Naive thymus-derived CD4-positive, alpha-beta T cell (primary cell): ENCODE measurements at places on chromosomes 4 and X. TPM values are rescaled to one million over a fixed set of nuclear protein-coding genes. Genes with fewer than 3 reads are reported as not detected.

The P2RY10 gene
- polyA plus RNA-seq, result 51.3 TPM

The PGM2 gene
- polyA plus RNA-seq, result 20.7 TPM

The ADH1A gene
- not detected for polyA plus RNA-seq

DNA sequence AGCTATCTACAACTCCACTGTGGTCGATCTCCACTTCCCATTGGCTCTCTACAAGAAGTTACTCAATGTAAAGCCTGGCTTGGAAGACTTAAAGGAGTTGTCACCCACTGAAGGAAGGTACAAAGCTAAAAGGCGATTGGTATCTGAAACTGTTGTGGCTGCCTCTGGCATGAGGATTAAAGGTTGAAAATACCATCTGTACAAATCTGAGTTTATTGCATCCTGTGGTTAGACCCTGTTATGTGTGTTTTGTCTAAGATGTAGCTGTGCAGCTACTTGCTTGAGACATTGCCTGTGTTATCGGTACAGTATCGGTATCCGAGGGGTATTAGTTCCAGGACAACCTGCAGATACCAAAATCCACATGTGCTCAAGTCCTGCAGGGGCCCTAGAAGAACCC is 16.4 kb downstream of the NAP1L5 start:
- peaks cover 17% of the 10 kb centered on the region for H3K36me3 ChIP-seq
- H3K27me3 ChIP-seq, result no peaks in the 10 kb centered on the region
- no peak overlapping the region for H3K27ac ChIP-seq
- no peaks in the 10 kb centered on the region for H3K4me1 ChIP-seq

GRCh38 chr4:29051381-29051965 is 1668.7 kb upstream of the PCDH7 start:
- DNase-seq, result no peak
- no peak overlapping the region for H3K27ac ChIP-seq
- no peak overlapping the region for H3K4me3 ChIP-seq
- H3K27me3 ChIP-seq, result no peaks in the 10 kb centered on the region
- H3K36me3 ChIP-seq, result no peaks in the 10 kb centered on the region

GRCh38 chr4:84151574-84151973 is 347.5 kb downstream of the NKX6-1 start:
- no peaks in the 10 kb centered on the region for H3K4me1 ChIP-seq
- no peaks in the 10 kb centered on the region for H3K36me3 ChIP-seq
- no peak overlapping the region for H3K4me3 ChIP-seq
- no peak for DNase-seq
- no peaks in the 10 kb centered on the region for H3K27me3 ChIP-seq

- H3K4me1 ChIP-seq, result no peaks in the 10 kb centered on the region
- no peak overlapping the region for H3K27ac ChIP-seq
- no peak for DNase-seq
- no peak overlapping the region for H3K4me3 ChIP-seq
- no peaks in the 10 kb centered on the region for H3K36me3 ChIP-seq
Observed at GRCh38 chr4:151670843-151671242, 90.0 kb downstream of the GATB start.

DNA sequence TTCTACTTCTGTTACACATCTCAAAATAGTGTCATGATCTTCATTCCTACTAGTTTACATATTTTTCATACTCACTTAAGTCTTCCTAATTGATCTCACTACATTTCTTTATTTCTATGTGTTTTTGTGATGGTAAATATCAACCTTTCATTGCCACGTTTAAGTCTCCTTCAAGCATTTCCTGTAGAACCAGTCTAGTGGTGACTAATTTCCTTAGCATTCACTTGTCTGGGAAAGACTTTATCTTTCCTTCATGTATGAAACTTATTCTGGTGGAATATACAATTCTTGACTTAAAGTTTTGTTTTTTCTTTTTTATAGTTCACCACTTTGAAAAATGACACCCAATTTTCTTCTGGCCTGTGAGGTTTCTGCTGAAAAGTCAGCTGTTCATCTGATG is 181.4 kb upstream of the NEIL3 start:
- H3K4me3 ChIP-seq, result no peak overlapping the region
- H3K4me1 ChIP-seq, result no peaks in the 10 kb centered on the region
- H3K27me3 ChIP-seq, result no peaks in the 10 kb centered on the region
- DNase-seq, result no peak

- H3K27me3 ChIP-seq, result no peaks in the 10 kb centered on the region
- H3K4me1 ChIP-seq, result no peaks in the 10 kb centered on the region
- no peak for DNase-seq
- H3K36me3 ChIP-seq, result no peaks in the 10 kb centered on the region
- H3K27ac ChIP-seq, result no peak overlapping the region
Observed at GRCh38 chr4:182126096-182126495, 117.1 kb upstream of the TENM3 start.
